ENCODE measurements at places on chromosomes 13 and 19.

- no peak for DNase-seq
Observed at GRCh38 chr19:8149261-8150094, at the start of gene FBN3. FBN3 (minus strand) TSS chr19:8149592; CDS start chr19:8147480, 2,112 bp downstream.

- no peak for DNase-seq
Observed at GRCh38 chr13:45966715-45967114, 85.8 kb downstream of the ZC3H13 start.

- no peak for DNase-seq
Observed at GRCh38 chr19:43721469-43722048, 5.7 kb downstream of the IRGC start.

GRCh38 chr13:75236774-75237173 is 245.2 kb downstream of the TBC1D4 start:
- DNase-seq = peak; percentile 54

DNA sequence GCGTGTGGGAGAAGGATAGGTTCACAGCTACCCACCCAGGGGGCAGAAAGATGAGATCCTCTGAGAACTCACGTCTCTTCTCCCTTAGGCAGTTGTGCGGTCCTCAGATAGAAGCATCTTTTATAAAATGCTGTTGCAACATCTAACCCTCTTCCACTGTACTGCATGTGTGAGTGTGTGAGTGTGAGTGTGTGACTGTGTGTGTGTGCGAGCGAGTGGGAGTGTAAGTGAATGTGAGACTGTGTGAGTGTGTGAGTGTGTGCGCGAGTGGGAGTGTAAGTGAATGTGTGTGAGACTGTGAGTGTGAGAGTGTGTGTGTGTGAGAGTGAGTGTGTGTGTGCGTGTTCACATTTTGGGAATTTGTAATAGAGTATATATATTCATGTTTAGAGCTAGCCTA is 55.6 kb upstream of the F7 start:
- no peak for DNase-seq

DNA sequence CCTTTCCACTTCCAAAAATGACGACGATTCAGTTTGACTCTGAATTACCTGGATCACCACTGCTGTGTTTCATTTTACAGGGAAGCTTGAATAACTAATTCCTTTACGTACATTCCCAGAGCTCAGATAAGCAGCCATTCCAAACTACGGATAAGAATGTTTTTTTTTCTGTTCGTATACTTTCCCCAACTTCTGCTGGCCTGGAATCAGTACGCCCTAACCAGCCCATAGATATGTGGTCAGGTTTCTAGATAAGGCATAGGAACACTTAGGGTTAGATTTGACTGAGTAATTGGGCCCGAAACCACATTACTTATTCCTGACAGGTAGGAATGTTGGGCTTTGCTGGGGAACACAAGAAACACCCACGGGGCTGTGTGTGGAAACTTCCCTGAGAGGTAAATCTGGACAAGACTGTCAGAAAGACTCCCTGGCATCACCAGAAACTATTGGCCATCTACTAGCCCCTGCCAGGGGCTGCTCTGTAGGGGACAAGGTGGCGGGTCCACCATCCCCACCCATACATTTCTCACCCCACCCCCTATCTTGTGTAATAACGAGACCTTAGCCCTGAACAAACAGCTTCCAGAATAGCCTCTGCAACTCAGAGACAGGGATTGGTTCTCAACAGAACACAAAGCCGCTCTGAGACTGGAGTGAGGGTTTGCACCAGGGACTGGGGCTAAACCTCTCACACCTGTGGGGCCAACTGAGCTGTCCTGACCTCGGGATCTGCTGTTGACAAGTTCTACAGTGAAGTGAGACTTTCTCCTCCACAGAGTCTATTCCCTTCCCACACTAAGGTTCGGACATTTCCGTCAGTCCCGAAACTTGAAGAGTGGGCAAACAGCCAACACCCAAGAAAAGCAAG is 15.6 kb downstream of the RHPN2 start:
- DNase-seq = peak; percentile 52

GRCh38 chr13:83211301-83211700 is 671.0 kb downstream of the SLITRK1 start:
- no peak for DNase-seq

DNA sequence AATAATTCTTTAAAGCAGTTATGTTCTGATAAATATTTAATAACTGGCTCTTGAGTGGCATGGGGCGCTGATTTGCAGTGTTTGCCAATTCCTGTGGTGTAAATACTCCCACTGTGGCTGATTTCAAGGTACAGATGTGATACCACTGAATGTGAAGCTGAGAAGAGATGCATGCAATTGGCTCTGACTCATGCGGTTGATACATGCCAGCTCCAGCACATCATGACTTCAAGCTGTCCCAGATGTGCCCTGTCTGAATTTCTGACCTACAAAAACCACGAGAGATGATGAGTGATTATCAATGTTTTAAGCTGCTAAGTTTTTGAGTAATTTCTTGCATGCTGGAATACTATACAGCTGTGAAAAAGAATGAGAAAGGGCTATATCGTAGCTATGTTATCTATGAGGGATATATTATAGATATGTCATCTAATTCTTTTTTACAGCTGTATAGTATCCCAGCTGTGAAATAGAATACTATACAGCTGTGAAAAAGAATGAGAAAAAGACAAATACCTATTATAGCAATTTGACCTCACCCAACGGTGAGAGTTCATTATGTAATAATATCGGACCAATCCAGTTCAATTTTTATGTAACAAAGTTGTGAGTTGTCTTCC is 7.6 kb upstream of the ACSBG2 start:
- no peak for DNase-seq

DNA sequence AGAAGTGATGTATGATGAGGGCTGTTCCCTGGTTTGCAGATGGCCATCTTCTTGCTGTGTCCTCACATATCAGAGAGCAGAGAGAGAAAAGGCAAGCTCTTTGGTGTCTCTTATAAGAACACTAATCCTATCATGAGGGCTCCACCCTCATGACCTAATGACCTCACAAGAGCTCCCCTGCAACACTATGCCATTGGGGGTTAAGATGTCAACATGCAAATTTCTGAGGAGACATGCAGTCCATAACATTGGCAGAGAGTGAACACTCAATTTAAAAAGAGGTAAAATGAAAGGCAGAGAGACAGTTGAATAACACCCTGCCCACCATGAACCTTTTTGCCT is 10.9 kb downstream of the FAM187B start:
- no peak for DNase-seq

DNA sequence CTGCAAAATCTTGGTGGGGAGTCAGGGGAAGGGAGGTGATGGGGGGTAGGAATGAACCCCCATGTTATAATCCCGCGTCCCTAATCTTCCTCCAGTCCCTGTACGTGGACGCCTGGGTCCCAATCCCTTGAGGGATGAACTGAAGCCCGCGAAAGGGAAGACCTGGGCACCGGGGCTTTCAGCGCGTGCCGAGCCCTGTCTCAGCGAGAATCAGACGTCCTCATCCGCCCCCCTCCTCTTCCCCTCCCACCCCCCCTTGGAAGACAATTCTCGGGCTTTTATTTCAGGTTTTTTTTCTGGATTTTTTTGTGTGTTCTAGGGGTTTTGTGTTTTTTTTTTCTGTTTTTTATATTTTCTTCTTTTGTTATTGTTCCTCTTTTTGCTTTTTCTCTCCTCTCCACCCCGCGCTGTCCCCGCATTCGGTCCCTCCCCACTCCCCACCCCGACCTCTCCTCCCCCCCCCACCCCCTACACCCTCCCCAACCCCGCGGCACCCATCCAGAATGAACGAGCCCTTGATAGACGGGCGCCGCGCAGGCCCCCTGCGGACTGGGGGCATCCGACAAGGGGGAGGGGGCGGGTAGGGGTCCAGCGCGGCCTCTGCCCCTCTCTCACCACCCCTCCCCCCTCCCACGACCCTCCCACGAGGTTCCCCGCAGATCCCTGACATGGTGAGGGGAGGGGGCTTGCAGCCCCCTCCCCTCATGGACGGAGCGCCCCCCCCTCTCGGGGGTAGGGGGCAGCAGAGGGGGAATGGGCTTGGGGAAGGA is 10.3 kb downstream of the C19orf81 start:
- DNase-seq = no peak

DNA sequence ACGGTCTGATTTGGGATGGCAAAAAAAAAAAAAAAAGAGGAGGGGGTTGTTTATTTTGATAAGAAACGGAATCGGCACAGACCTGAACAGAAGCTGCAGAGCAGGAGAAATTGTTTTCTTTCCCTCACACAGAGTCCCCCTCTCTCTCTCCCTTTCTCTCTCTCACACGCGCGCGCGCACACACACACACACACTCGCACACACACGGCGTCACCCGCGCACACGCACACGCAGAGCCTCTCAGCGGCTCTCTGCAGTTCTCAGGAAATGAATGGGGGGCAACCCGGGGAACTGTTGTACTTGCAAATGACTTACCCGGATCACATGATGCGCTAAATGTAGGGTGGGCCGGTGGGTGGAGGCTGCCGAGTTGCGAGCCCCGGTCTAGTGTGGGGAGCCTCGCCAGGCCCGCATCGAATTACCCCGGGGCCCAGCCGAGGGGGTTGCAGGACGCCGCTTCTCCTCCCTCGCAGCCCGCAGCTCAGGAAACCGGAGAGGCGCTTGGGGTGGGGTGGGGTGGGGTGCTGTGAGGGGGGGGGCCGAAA is 475 bp downstream of the KLF12 start:
- peak; percentile 65 for DNase-seq

DNA sequence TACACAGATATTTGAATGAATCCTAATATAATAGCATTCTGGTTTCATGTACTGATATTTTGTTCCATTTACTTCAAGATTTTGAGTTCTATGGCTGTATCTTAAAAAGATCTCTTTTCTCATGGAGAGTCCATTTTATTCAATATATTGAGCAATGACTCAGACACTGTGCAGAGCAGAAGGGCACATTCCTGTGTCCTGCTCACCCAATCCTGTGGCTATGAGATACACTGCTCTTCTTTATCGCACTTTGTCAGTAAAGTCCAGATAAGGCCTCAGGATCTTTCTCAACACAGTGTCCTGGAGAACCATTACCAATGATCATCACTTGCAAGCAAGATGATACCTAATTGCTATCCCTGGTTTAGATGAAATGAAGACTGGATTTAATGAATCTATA is 155.0 kb downstream of the CYSLTR2 start:
- no peak for DNase-seq

DNA sequence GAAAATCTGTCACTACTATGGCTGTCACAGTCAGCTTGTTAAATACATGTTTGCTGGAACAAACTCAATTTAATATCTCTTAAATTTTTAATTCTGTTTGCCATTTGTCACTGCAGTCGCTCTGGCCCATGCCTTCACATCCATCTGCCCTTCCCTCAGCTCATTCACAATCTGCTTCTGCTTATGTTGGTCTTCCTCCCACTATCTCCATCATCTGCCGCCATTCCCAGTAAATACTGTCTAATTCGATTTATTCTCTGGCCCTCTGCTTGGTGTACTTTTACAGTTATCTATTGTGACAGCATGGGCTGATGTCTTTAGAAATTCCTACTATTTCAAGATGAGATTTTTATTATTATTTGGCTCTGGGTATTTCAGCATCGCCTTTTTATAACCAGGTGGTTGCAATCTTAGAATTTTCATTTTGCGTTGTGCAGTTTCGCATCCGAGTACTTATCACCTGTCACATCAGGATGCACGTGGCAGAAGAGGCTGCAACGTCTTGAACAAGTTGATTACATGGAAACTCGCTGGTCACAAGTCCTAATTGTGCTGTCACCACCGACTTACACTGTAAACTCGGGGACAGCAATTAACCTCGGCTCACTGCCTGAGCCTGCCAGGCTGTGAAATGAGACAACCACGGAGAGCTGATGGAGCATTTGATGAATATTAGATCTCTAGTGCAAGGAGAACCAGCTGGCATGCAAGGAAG is 158.4 kb downstream of the MYO16 start:
- no peak for DNase-seq

DNA sequence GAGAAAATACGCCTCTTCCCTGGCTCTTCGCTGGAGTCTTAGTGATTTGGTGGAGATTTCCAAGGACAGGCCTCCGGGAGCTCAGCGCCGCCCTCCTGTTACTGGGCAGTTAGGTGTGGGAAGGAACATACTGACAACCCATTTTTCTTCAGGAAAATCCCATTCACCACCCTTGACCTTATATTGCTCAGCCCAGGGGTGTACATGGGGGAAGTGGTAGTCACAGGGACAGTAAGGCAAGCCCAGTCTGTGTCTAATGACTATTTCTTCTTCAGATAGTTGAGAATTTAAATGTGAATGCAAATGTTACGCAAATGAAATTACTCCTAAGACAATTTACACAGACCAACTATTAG is 119.4 kb downstream of the UQCRFS1 start:
- no peak for DNase-seq

DNA sequence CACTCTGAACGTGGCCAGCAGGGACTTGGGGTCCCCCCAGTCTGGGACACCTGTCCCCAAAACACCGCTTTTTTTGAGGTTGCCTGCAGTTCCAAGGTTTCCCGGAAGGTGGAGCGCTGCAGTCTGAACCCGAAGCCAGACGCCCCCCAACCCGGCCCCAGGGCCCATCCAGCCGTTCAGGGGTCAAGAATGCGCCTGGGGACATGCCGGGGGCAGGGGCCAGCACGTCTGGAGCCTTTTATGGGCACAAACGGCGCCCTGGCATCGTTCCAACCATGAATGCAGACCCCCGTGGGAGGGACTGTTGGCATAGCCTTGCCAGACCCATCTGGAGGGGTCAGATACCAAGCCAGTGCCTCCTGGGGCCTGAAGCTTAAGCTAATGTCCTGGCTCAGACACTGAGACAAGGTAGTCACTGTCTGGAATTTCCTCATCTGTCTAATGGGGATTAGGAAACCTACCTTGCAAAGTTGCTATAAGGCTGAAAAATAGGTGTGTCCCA is 6.9 kb downstream of the S1PR5 start:
- DNase-seq = peak; percentile 91

GRCh38 chr13:60689076-60689475 is 292.1 kb downstream of the TDRD3 start:
- no peak for DNase-seq

- peak; percentile 99 for DNase-seq
Observed at GRCh38 chr19:38336638-38337359, 1.2 kb downstream of the CATSPERG start.

GRCh38 chr13:111503905-111504695 is 183.7 kb downstream of the TEX29 start:
- DNase-seq = peak; percentile 0

GRCh38 chr19:1009041-1009980 is 9.1 kb downstream of the GRIN3B start:
- no peak for DNase-seq

DNA sequence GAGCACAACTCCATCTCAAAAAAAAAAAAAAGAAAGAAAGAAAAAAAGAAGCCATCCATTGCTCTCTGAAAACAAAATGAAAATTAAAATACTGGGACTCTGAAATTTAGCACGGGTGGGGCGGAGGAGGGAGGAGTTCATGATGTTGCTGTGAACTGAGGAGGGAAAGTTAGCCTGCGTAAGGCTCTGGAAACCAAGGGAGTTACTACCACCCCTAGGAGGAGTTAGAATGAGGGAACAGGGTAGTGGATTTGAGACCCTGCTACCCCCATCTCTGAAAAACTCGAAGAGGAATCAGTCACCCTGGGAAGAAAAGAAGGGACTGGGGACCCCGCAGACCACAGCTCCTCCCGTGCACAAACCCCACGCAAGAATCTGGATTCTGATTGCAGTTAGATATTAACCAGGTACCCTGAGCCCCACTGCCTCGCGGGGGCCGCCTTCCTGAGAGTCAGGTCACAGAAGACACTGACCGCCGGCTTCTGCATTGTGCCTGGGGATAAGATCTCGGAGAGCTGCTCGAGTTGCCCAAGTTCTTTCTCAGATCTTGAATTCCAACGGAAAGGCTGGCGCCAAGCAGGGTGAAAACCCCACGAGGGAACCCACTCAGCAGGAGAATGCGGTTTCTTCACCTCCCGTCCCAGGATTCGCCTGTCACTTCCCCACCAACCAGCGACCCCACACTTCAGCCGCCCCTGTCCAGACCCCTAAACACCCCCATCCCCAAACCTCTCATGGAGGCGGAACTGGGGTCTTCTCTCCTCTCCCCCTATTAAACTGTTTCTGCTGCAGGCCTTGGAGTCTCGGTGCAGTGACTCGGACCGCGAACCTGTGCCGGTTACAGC is 870 bp downstream of the ZNF442 start:
- peak; percentile 7 for DNase-seq

Measured in epithelial cell of esophagus (primary cell).